ENCODE measurements at places on chromosomes 5 and 9.

GRCh38 chr5:90399251-90399650 lies 10.3 kb downstream of the CETN3 start:
- no peak for DNase-seq

DNA sequence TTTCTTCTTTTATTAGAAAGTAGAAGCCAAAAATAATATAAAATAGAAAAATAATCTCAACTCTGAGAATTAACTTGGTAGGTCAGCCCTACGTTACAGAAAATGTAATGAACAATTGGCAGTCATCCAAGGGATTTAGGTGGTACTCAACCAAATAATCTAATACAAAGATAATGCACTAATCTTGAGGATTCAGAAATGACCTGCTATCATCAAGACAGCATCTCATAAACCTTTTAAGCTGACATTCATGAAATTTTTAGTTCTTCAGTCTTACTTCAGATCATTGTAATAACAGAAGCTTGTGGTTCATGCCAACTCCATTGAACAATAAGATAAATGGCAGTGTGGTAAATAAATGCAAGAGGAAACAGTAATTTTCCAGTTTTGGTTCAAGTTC lies 1058.0 kb downstream of the MAT2B start:
- DNase-seq: no peak

DNA sequence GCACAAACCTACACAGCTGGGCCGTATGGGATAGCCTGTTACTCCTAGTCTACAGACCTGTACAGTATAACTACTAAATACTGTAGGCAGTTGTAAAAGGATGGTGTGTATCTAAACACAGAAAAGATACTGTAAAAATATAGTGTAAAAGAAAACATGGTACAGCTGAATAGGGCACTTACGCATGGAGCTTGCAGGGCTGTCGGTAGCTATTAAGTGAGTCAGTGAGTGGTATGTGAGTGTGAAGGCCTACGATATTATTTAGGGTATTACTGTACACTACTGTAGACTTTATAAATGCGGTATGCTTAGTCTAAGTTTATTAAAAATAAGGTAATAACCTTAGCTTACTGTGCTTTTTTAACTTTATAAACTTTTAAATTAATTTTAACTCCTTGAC lies 1.2 kb downstream of the ZCCHC9 start:
- no peak for DNase-seq

- peak; percentile 95 for DNase-seq
These were observed 190.0 kb downstream of the FANCC start for GRCh38 chr9:95127249-95128176.

DNA sequence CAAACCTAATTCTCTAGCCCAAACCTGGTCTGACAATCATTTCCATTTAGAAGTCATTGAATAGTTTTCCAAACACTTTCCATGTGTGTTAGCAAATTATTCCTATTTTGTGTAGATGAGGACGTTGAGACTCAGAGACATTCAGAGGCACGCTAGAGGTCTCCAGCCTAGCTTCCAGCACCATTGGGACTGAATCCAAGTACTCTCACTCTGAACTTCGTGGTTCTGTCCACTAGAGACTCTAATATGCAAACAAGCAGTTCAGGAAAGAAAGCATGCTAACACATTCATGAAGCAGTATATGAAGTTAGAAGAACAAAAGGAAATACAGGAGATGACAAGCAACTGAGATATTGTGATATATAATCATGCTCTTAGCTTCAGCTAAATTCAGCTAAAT lies 354.8 kb downstream of the NTRK2 start:
- DNase-seq: no peak

DNA sequence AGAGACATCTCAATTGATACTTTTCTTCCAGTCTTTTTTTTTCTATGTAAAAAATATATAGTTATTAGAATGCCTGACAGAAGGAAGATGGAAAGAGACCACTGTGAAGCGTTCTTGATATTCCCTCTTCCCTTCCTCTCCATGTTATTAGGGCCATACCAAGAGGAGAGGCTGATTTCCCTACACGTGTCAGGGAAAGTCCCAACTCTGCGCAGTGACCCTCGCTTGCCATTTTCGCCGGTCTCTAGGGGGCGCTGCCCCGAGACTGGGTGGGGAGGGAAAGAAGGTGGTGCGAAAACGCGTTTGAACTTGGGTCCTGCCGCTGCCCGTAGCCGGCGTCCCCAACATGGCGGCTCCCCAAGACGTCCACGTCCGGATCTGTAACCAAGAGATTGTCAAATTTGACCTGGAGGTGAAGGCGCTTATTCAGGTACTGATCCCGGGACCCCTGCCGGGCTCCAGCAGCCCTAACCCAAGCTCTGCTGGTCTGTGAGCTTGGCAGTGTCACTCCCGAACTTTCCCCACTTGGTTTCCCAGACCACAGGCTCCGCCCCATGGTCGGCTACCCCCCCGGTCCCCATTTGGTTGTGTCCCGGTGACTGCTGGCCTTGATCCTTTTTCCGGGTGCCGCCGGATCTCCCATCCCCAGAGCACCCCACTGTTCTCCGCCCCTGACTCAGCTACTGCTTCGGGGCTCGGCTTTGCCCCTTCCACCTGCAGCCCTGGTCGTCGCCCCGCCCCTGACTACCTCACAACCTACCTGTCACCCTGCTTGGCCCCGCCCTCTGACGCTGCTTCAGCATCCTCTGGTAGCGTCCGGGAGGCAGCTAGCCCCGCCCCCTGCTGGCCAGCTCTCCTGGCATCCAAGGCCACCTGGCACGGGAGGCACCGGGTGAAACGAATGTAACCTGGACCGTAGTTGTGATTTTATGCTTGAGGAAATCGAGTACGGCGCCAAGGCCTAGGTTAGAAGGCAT lies at the start of gene BNIP1:
Gene BNIP1, plus strand, starts transcription at position 332 of the 977 bp plus-strand sequence. Its CDS starts 15 bp downstream, at position 347.
- peak; percentile 85 for DNase-seq
